ENCODE measurements at places on chromosomes 13 and 19.

GRCh38 chr19:39848392-39848791 is 2.2 kb upstream of the FBL start:
- no peak for DNase-seq

GRCh38 chr19:49878744-49879070 is 1.2 kb downstream of the TBC1D17 start:
- DNase-seq: no peak

DNA sequence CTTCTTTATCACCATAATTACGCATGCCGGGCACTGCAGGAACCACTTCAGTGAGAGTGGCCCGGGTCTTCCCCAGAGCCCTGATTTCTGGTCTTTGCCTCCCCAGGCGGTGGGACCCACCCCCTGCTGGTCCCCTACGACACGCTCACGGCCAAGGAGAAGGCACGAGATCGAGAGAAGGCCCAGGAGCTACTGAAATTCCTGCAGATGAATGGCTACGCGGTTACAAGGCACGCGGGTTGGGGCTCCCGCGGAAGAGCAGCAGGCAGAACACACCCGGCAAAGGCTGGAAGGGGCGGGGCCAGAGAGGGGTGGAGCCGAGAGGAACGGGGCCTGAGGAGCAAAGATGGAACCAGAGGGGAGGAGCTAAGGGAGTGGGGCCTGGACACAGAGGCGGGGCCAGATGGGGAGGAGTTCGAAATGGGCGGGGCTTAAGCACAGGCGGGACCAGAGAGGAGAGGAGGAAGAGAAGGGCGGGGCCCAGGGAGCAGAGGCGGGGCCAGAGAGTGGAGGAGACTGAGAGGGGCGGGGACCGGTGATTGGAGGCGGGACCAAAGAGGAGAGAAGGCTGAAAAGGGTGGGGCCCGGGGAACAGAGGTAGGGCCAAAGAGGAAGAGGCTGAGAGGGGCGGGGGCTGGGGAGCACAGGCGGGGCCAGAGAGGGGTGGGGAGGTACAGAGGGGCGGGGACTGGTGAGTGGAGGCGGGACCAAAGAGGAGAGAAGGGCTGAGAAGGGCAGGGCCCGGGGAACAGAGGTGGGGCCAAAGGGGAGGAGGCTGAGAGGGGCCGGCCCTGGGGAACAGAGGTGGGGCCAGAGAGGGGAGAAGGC is 73.4 kb downstream of the RYR1 start:
- peak; percentile 46 for DNase-seq

DNA sequence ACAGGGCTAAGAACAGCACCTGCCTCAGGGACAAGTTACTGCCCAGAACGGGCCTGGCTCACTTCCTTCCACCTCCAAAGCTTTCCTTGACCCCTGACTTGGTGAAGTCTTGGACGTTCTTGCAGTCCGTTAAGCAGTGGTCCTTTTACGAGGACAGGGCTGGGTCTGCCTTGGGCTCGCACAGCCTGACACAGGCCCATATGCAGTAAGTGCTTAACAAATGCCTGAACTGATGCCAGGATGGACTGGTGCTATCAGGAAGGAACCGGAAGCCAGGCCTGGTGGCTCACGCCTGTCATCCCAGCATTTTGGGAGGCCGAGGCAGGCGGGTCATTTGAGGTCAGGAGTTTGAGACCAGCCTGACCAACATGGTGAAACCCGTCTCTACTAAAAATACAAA is 1.8 kb upstream of the PLK5 start:
- no peak for DNase-seq
